Right atrium auricular region (tissue), 2 donors: ENCODE measurements at places on chromosomes 7 and 10. TPM values are rescaled to one million over a fixed set of nuclear protein-coding genes. Genes with fewer than 3 reads are reported as not detected.

- H3K27ac ChIP-seq: no peak overlapping the region
- no peaks in the 10 kb centered on the region for H3K27me3 ChIP-seq
- H3K4me1 ChIP-seq: no peaks in the 10 kb centered on the region
- H3K36me3 ChIP-seq: no peaks in the 10 kb centered on the region
Measured at GRCh38 chr7:83819911-83820310, 171.0 kb upstream of the SEMA3E start.

DNA sequence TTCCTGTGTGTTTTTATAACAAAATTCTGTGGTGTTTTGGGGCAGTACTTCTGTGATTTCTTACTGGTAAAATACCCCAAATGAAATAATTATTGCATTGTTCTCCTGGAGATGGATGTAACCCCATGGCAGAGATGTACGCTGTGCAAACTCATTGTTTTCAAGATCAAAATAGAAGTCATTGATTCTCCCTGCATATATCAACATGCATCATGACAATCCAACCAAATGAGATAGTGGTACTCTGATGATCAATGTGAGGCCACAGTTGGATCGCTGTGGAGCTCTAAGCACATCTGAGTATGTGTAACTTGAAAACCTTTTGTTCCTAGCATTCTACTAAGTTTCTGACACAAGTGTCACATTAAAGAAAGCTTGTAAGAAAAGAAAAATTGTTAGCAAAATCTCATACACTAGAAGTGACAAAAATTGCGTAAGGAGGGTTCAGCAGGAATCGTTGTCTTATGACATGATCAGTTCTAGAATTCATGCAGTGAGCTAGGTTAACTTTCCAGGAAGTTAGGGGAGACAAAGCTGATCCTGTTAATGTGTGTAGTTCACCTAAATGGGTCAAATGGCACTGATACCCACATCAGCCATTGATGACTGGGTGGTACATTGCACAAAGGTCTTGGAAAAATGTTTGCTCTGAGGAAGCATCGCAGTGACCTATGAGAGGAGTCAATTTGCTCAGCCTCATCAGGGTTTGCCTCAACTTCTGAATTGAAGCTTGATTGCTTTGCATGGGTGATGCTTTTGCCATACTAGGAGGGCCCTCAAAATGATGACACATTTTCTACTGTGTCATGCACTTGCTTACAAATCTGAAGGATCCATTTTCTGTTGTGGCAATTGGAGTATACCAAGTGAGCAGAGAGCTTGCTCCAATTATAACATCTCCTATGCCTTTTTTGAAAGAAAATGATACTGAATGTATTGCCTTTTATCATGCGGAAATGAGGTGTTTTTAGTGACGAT lies 145.1 kb downstream of the PLXDC2 start:
- H3K27me3 ChIP-seq: no peaks in the 10 kb centered on the region
- H3K4me1 ChIP-seq: no peaks in the 10 kb centered on the region
- no peak overlapping the region for H3K4me3 ChIP-seq

GRCh38 chr7:64651203-64651602 lies 14.7 kb upstream of the ZNF107 start:
- H3K36me3 ChIP-seq: no peaks in the 10 kb centered on the region
- no peak for DNase-seq
- H3K27me3 ChIP-seq: no peaks in the 10 kb centered on the region
- no peak overlapping the region for H3K27ac ChIP-seq
- no peak overlapping the region for H3K4me3 ChIP-seq
- no peaks in the 10 kb centered on the region for H3K4me1 ChIP-seq

- no peaks in the 10 kb centered on the region for H3K4me1 ChIP-seq
- no peak overlapping the region for H3K27ac ChIP-seq
- DNase-seq: no peak
- no peaks in the 10 kb centered on the region for H3K36me3 ChIP-seq
Measured at GRCh38 chr7:138845711-138846110, 47.7 kb upstream of the ATP6V0A4 start.

GRCh38 chr7:128849804-128850490 lies 12.7 kb upstream of the ATP6V1F start:
- H3K27me3 ChIP-seq: no peaks in the 10 kb centered on the region
- H3K27ac ChIP-seq: no peak overlapping the region
- no peak overlapping the region for H3K4me3 ChIP-seq

GRCh38 chr10:93468461-93469213 lies 13.5 kb downstream of the MYOF start:
- peak overlapping the region; percentile 44 for H3K27ac ChIP-seq
- no peaks in the 10 kb centered on the region for H3K36me3 ChIP-seq
- no peaks in the 10 kb centered on the region for H3K27me3 ChIP-seq
- H3K4me1 ChIP-seq: peaks cover 53% of the 10 kb centered on the region
- no peak overlapping the region for H3K4me3 ChIP-seq

- peaks cover 76% of the 10 kb centered on the region for H3K36me3 ChIP-seq
- H3K4me3 ChIP-seq: no peak overlapping the region
- no peaks in the 10 kb centered on the region for H3K27me3 ChIP-seq
- H3K4me1 ChIP-seq: no peaks in the 10 kb centered on the region
- H3K27ac ChIP-seq: no peak overlapping the region
- peak; percentile 60 for DNase-seq
Measured at GRCh38 chr7:98922392-98923187, 44.3 kb downstream of the TRRAP start.

GRCh38 chr10:109957092-109957797 lies 33.9 kb upstream of the XPNPEP1 start:
- H3K27me3 ChIP-seq: no peaks in the 10 kb centered on the region
- H3K27ac ChIP-seq: no peak overlapping the region
- no peak for DNase-seq

GRCh38 chr10:35237766-35238512 lies 98.4 kb upstream of the CCNY start:
- H3K4me3 ChIP-seq: no peak overlapping the region
- H3K36me3 ChIP-seq: no peaks in the 10 kb centered on the region
- DNase-seq: no peak
- no peak overlapping the region for H3K27ac ChIP-seq

GRCh38 chr10:47098238-47098637 lies 187.0 kb downstream of the PTPN20 start:
- no peaks in the 10 kb centered on the region for H3K27me3 ChIP-seq
- DNase-seq: no peak
- H3K4me1 ChIP-seq: no peaks in the 10 kb centered on the region
- H3K36me3 ChIP-seq: no peaks in the 10 kb centered on the region
- no peak overlapping the region for H3K4me3 ChIP-seq
- H3K27ac ChIP-seq: no peak overlapping the region

DNA sequence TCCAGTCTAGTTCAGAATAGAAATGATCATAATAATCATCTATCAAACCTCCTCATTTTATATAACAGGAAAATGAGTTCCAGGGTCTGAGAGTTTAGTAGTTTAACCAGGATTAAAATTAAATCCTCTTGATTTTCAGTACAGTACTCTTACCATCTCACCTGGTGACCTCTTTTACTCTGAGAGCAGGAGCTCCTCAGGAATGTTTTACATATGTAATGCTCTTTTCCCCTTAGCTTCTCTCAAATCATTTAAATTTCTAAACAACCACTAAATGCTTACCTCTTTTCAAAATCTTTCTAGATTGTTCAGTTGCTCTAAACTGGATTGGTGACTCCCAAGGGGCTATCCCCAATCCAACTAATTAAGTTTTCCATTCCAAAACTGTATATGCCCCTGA lies 10.2 kb upstream of the PPP3CB start:
- no peak overlapping the region for H3K27ac ChIP-seq
- no peaks in the 10 kb centered on the region for H3K4me1 ChIP-seq
- peaks cover 14% of the 10 kb centered on the region for H3K36me3 ChIP-seq
- H3K4me3 ChIP-seq: no peak overlapping the region
- H3K27me3 ChIP-seq: no peaks in the 10 kb centered on the region
- no peak for DNase-seq

- no peaks in the 10 kb centered on the region for H3K27me3 ChIP-seq
- H3K27ac ChIP-seq: no peak overlapping the region
- H3K4me1 ChIP-seq: peaks cover 8% of the 10 kb centered on the region
- no peak overlapping the region for H3K4me3 ChIP-seq
Measured at GRCh38 chr7:50826371-50827172, 43.9 kb upstream of the GRB10 start.

- no peaks in the 10 kb centered on the region for H3K4me1 ChIP-seq
- no peak overlapping the region for H3K4me3 ChIP-seq
- DNase-seq: no peak
- H3K27me3 ChIP-seq: no peaks in the 10 kb centered on the region
Measured at GRCh38 chr10:7505196-7505595, 94.4 kb upstream of the SFMBT2 start.

DNA sequence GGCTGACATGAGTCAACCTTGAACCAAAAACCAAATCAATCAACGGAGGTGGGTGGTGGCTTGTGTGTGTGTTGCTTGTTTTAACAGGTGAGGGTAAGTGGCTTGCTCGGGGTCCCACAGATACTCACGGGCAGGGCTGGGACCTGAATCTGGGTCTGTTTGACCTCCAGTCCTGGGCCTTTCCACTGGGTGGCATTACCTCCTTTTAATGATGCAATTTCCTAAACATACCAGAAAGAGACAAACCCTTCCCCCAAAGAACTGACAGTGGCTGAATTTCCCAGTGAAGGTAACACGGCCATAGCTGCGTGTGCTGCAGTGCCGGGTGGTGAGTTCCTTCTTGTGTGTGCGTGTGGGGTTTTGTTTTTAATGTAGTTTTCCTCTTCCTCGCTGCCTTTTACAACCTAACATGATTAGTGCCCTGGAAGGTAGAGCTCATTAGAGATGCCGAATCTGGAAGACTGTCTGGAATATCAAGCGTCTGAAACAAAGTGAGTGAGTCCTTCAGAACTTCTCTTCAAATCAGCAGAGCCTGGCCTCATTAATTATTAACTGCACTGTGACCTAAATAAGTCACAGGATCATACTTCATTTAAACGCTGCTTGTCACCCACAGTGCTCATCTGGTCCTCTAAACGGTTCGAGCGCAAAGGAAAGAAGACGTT lies 166.1 kb upstream of the TCERG1L start:
- H3K27ac ChIP-seq: no peak overlapping the region
- no peak overlapping the region for H3K4me3 ChIP-seq
- H3K4me1 ChIP-seq: no peaks in the 10 kb centered on the region
- no peaks in the 10 kb centered on the region for H3K27me3 ChIP-seq
- no peaks in the 10 kb centered on the region for H3K36me3 ChIP-seq

GRCh38 chr7:22723181-22723601 lies 3.8 kb upstream of the IL6 start:
- peak overlapping the region; percentile 61 for H3K27ac ChIP-seq
- H3K27me3 ChIP-seq: no peaks in the 10 kb centered on the region
- no peak overlapping the region for H3K4me3 ChIP-seq
- H3K4me1 ChIP-seq: peaks cover 61% of the 10 kb centered on the region
- DNase-seq: peak; percentile 82

DNA sequence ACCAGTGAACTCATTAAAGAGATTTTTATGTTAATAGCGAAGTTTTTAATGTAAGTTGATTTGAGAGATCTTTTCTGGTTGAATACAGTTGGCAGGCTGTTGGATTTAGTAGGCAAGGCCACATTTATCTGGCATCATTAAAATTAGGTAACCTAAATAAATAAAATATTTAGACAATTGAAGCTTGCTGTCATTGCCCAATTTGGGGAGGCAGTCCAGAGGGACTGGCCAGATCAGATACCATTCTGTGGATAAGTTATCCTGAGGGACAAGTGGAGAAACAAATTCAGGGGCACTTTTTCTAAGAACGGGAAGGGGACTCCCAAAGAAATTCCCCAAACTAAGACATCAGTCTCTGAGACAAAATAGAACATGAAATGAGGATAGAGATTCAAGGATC lies 397.8 kb downstream of the GFRA1 start:
- H3K27ac ChIP-seq: no peak overlapping the region
- no peak overlapping the region for H3K4me3 ChIP-seq
- H3K36me3 ChIP-seq: no peaks in the 10 kb centered on the region
- no peaks in the 10 kb centered on the region for H3K4me1 ChIP-seq

DNA sequence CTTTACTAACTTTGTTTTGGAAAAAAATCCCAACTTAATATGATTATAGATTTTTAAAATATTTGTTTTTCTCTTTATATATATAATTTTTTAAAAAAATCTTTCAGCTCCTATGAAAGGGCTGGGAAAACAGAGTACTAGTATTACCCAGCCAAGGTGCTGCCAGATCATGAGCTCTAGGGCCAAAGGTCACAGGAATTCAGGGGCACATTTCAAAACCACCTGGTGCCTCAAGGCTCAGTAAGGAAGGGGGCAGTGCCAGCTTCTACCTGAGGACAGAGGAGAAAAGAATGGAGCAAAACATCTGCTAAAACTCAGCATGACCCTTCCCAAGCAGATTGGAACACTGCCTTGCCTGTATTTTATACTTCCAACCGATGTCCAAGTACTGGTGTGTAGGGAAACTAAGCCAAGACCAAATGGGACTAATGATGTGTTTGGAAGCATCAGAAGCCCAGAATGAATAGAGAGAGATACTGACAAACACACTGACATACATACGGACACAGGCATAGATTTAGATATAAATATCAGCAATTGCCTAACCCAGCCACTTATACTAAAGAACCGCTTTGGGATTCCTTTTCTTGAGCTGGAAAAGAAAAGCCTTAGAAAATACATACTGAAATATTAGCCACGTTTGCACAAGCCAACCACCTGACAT lies 667.3 kb downstream of the PARD3 start:
- no peaks in the 10 kb centered on the region for H3K27me3 ChIP-seq
- no peaks in the 10 kb centered on the region for H3K4me1 ChIP-seq
- H3K27ac ChIP-seq: no peak overlapping the region
- H3K4me3 ChIP-seq: no peak overlapping the region

RPP38 gene
- 11.5 TPM for total RNA-seq

LIPJ gene
- total RNA-seq: not detected

PEX1 gene
- total RNA-seq: 15.4 TPM
